ENCODE measurements at places on chromosomes 13 and 19.

- DNase-seq, result no peak
These were observed 243.6 kb downstream of the NDFIP2 start for GRCh38 chr13:79724348-79725103.

DNA sequence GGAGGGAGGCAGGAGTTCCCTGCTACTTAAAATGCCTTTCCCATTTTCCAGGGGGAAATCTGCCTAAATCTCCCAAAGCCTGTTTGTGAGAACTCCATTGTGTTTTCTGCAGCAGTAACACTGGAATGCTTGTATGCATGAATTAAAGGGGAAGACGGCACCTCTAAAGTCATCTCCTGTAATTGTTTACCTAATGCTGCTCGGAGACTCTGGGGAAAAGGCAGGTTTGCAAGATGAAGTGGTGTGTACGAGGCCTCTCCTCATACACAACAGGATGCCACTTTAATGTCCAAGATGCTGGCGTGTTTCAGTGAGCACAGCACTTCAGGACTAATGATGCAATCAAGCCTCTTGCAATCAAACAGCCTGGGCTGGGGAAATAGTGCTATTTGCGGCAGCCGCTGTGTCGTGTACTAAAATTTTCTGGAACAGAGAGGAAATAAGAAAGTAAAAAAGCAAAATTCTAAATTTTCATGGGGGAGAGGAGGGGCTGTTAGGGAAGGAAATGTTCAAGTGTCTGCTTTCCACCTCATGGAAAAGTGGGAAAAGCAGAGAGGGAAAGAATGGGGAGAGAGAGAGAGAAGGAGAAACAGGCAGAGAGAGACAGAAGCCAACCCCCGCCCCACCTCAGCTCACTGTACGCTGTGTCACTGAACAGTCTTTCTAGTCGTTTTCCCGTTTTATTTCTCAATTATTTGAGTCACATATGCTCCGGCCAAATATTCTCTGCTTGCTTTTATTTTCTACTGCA, 32.9 kb downstream of the TSHZ3 start:
- no peak for DNase-seq

GRCh38 chr19:53772943-53773342, 51.2 kb downstream of the NLRP12 start:
- DNase-seq, result peak; percentile 9

DNA sequence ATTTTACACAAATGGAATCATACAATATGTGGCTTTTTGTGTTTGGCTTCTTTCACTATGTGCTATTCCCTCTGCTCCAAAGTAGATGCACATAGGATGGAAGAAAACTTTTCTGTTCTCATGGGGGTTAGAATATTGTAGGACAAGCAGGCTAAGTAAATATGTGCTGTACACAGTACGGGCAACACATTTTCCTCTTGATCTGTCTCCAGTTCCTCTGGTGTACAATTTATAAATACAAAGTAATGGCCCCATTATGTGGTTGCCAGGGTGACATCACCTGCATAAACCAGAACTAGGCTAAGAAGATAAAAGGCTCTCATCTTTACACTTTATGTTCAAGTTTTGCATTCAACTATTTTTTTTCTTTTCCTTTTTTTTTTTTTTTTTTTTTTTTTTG, 41.0 kb upstream of the SOX21 start:
- DNase-seq, result no peak

GRCh38 chr13:32086791-32087441, 55.3 kb downstream of the FRY start:
- no peak for DNase-seq

- no peak for DNase-seq
These were observed 6.5 kb upstream of the ZNF528 start for GRCh38 chr19:52391135-52391534.

DNA sequence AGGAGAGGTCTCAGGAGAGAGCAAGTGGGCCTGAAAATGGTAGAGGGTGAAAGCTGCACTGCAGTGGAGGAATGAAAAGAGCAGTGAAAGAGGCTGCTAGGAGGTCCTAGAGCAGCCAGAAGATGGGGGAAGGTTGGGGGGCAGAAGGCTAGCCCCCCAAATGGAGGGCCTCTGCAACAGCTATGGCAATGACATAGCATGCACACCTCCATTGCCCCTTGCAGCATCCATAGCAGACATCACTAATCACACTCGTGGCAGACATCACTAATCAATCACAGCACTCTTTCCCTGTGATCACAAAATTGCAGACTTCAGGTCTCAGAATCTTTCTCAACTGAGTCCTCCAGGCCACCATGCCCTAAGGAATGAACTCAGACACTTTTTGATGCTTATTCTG, 21.9 kb downstream of the CCL25 start:
- DNase-seq, result no peak

GRCh38 chr19:57632987-57633831, at the start of gene ZNF211:
Gene ZNF211 (plus strand): TSS chr19:57633168. CDS start chr19:57633347, 179 bp downstream.
- peak; percentile 64 for DNase-seq

DNA sequence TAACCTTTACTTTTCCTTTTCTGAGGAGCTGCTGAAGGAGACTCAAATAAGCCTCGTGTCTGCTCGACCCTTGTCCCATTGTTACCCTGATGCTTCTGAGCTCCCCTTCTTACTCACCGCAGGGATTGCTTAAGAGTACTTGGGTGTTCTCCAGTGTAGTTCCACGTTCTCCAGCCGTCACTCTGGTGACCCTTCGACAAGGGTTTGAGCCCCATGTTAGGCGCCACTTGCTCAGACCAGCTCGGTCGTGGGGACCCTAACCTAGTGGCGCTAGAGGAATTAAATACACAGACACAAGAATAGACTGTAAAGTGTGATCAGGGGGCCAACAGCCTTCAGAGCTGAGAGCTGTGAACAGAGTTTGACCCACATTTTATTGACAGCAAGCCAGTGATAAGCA, 10.3 kb downstream of the ZNF480 start:
- no peak for DNase-seq

- no peak for DNase-seq
These were observed 26.6 kb downstream of the SHISA2 start for GRCh38 chr13:26025196-26025595.

GRCh38 chr13:38693641-38694040, 6.8 kb downstream of the FREM2 start:
- no peak for DNase-seq

GRCh38 chr19:50728084-50728737, 5.0 kb downstream of the CLEC11A start:
- no peak for DNase-seq

- DNase-seq, result no peak
These were observed 14.7 kb upstream of the PDCD5 start for GRCh38 chr19:32566246-32566830.

Measured in thoracic aorta (tissue), 2 donors.